ENCODE measurements at places on chromosomes 6 and 20.

GRCh38 chr6:31060145-31060544, 49.9 kb downstream of the MUC22 start:
- no peak for DNase-seq

DNA sequence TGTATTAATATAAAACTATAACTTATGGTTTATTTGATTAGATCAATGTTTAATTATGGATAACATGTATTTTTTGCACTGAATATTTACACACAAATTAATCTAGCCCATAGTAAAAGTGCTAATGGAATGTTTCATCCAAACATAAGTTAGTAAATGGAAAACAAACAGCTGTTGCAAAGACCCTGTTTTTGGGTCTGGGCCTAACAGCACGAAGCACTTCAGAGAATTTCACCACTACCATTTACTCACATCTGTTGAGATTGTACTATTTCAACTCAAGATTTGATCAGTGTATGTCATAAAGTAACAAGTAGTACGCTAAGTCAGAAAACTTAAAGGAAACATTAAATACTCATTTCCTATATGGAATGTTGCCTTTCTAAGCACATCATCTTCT, 359.6 kb downstream of the LAMA2 start:
- DNase-seq = no peak

DNA sequence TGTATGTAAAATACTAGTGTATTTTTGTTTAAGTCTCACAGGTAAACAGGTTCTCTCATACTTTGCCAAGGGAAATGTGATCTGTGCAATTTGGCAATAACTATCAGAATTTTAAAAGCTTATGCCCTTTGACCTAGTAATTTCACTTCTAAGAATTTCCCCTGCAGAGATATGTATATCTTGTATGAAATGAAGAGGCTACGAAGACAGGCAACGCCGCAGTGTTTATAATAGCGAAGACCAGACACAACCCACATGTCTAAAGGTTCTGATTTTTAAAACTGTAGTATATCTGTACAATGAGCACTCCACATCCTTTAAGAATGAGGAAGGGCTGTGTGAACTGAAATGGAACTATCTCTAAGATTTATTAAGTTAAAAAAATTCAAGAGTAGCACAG, 7.5 kb downstream of the TRAF3IP2 start:
- DNase-seq = no peak

GRCh38 chr6:134537146-134537555, 219.2 kb upstream of the SGK1 start:
- no peak for DNase-seq

DNA sequence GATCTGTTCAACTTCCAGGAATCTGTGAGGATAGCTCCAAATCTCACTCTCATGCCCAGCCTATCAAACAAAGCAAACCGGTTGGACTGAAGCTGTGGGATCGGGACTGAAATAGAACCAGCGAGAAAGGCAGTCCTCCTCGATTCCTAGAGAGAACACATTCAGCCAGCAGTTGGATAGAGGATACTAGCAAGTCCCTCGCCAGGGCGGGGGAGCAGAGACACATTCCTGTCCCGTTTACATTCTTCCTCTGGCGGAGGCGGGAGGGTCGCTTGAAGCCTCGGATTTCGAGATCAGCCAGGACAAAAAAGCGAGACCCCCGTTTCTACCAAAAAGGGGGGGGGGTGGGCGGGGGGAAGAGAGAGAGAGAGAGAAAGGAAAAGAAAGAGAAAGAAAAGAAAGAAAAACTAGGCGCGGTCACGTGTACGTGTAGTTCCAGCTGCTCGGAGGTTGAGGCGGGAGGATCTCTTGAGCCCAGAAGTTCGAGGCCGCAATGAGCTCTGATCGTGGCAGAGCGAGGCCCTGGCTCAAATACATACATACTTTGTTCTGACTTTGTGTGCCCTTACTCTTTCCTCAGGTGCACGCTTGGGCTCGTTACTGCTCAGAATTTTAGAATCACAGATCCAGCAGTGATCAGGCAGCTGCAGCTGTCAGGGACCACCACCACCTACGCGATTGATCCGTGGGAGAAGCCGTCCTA, 19.5 kb downstream of the ZNF311 start:
- no peak for DNase-seq

DNA sequence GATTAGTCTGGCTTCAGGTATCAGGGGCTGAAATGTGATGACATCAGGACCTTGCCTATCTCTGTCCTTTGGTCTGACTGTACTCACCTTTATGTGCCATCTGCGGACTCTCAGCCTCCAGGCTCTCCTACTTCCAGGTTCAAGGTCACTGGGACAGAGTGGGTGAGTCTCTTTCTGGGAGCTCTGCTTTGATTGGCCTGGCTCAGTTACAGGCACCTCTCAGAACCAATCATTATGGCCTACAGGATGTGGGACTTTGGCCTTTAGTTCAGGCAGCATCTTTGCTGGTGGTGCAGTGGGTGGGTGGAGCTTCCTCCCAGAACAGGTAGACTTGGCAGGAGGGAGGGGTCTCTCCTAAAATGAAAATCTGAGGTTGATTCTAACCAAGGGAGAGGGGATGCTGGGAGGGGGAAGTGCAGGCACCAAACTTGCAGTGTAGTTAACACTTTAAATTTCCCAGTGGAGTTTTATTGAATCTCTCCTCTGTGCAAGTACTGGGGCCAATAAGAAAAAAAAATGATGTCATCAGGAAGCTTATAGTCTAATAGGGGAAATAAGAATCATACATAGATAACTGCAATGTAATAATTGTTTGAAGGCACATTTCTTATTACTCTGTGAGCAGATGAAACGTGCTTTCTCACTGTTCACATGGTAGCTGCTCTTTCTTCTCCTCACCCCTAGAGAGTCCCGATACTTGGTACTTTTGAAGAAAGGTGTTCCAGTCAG, 53.4 kb downstream of the SLC24A3 start:
- no peak for DNase-seq

DNA sequence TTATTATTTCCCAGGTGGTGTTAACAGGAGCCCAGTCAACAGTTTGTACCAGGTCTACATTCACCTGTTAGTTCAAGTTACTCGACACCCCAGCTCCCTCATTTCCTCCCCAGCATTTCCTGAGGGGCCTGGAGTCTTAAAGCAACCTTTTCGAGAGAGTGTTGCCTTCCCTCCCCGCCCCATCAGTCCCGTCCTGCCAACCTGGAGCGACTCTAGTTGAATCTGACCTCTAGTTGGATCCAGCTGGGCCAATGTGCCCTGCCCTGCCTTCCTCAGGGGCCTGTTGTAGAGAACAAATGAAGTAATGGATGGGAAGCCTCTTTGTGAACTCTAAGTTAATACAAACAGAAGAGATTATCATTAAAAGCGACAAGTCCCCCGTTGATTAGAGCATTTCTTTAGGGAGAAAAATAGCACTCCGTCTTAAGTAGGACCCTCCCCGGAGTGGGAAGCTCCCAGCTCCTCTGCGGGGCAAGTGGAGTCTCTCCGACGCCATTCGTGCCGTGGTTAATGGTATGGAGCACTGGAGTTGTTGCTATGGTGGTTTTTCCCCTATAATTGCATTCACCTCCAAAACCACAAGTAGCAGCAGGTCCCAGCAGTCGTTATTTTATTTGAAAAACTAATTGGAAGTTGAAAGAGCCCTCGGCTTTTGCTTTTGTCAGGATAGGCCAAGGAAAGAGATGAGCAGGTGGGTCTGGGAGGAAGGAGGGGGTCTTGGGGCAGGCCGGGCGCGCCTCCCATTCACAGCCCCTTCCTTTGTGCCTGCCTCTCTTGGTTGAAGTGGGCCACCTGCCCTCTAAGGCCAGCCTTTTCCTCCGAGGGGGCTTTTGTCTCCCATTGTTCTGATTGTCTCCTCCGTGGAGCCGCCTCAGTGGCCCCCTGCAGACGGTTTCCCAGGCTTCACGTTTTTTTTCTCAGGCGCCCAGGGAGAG, 16.1 kb downstream of the GHRH start:
- DNase-seq = no peak

DNA sequence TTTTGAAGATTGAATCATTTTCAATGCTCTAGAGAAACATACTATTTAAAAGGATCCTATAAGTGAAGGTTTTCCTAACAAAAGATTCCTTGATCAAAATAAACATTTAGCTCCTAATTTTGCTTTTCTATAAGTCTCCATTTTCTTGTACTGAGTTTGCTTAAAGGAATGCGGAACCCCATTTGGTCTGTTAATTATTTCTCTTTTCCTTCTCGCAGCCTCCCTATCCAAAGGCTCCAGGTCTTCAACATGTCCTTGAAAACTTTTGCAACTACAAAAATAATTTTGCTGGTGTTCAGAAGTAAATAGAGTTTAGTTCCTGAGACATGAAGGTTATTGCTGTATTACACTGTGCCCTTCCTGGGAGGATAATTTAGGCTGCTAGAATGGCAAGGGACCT, 8.3 kb upstream of the NPEPL1 start:
- DNase-seq = no peak

DNA sequence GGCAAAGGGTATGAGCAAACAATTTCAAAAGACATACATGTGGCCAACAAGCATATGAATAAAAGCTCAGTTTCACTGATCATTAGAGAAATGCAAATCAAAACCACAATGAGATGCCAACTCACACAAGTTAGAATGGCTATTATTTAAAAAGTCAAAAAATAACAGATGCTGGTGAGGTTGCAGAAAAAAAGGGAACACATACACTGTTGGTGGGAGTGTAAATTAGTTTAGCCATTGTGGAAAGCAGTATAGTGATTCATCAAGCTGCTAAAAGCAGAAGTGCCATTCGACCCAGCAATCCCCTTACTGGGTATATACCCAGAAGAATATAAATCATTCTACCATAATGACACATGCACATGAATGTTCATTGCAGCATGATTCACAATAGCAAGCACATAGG, 6.7 kb upstream of the KHDC1L start:
- no peak for DNase-seq

- DNase-seq = no peak
Measured at GRCh38 chr6:49506569-49507111, 6.9 kb downstream of the GLYATL3 start.

GRCh38 chr6:166003569-166003968, 164.1 kb downstream of the TBXT start:
- no peak for DNase-seq

- no peak for DNase-seq
Measured at GRCh38 chr6:20533746-20534294, 437 bp upstream of the CDKAL1 start.

GRCh38 chr20:13639150-13639497, 392 bp upstream of the TASP1 start:
- no peak for DNase-seq

GRCh38 chr6:231779-232178, 60.5 kb upstream of the DUSP22 start:
- no peak for DNase-seq

GRCh38 chr6:154071236-154071635, 32.2 kb downstream of the OPRM1 start:
- no peak for DNase-seq

DNA sequence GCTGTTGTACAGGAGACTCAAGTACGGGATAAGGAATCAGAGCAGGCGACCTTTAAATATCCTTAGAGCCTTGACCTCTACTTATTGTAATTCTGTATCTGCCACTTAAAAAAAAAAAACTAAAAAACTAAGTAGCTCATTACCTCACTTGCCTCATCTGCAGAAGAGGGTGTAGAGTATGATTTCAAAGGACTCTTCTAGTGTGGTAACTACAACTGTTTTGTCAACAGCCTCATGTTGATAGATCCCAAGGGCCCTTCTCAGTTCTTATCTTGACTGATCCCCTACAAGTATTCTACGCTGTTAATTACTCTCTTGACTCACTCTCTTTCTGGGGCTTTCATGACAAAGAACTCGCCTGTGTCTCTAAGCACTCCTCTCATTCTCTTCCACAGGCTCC, 16.7 kb upstream of the PDYN start:
- DNase-seq = no peak

DNA sequence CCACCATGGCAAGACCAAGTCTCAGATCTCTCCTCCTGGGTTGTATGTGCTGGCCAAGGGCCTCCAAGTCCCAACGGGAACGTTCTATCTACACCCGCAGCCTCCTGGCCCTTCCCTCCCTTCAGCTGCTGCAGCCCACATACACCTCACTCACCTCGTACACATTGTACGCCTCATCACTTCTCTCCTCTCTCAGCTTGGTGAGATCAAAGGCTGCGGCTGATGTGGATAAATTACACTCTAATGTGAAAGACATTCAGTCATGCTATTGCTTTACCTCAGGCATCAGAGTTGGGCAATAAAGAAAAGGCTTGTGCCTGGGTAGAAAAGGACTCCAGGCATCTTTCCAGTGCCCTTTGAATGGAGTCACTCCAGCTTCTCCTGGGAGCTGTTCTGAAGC, 135.3 kb upstream of the FOXQ1 start:
- DNase-seq = no peak

- no peak for DNase-seq
Measured at GRCh38 chr6:42347456-42347855, 104.3 kb downstream of the TRERF1 start.

DNA sequence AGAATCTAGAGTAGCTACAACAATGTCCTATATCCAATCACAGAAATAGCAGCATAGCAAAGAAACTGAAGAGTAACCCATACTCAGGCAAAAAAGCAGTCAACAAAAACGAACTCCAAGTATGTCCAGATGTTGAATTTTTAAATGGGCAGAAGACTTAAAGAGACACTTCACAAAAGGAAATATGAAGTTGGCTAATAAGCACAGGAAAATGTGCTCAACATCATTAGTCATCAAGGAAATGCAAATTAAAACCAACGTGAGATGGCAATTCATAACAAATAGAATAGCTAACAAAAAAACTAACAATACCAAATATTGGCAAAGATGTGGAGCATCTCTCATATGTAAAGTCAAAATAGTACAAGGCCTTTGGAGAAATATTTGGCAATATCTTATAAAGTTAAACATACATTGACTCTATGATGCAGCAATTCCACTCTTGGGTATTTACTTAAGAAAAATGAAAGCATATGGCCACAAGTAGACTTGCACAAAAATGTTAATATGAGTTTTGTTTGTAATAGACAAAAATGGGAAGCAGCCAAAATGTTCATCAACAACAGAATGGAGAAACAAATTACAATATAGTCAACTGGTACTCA, 37.7 kb downstream of the FRK start:
- DNase-seq = no peak

- DNase-seq = no peak
Measured at GRCh38 chr6:56691286-56691595, 48.6 kb upstream of the DST start.

DNA sequence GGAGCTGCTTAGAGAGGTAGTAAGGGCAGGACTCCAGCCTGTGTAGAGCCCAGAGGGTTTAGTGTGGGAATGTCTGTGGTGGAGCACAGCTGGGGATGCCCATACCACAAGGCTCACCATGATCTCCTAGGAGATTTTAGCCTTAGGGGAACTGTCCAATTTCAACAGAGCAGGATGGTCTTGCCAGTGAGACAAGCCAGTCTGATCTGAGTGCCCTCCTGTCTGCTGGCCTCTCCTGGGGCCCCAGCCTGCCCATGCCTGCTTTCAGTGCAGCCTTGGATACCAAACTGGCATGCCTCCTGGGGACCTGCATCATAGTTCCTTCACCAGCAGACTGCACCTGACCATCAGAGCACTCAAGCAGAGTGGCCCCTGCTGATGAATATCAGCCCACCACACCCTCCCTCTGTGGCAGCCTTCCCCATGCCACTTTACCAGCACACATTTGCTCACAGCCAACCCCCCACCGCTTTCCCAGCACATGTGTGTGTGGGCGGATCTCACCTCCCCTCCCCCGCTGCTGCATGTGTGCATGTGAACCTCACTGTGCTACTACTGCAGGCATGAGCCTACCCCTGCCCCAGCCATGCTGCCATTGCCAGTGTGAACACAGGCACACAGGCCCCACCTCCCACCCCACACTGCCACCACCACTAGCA, 7.9 kb upstream of the TREM1 start:
- DNase-seq = no peak

Data from omental fat pad (tissue), 4 donors.